ENCODE measurements at places on chromosomes 12 and 14.

GRCh38 chr12:48180857-48181495 lies 2.5 kb upstream of the CCDC184 start:
- no peaks in the 10 kb centered on the region for H3K36me3 ChIP-seq
- H3K27me3 ChIP-seq: peaks cover 89% of the 10 kb centered on the region
- no peak overlapping the region for H3K27ac ChIP-seq
- peaks cover 33% of the 10 kb centered on the region for H3K4me1 ChIP-seq

- H3K27me3 ChIP-seq: no peaks in the 10 kb centered on the region
- no peak overlapping the region for H3K27ac ChIP-seq
- no peak for ATAC-seq
- no peaks in the 10 kb centered on the region for H3K4me1 ChIP-seq
These were observed 5.9 kb downstream of the CD163 start for GRCh38 chr12:7497661-7498060.

DNA sequence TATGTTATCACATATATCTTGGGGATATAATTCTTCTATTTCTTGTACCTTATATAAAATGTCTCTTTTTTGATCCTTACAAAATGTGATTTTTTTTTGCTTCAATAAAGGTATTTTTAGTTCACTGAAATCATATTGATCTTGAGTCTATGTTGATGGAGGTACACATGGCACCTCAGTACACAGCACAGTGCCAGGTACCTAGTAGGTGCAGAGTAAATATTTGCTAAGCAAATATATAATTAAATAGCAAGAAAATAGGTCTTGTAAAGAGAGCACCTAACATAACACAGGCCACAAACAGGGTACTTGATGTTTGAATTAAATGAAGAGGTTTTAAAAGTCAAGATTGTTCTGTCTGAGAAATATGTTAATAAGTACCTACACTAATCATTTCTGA lies 69.7 kb downstream of the CIT start:
- H3K4me3 ChIP-seq: no peak overlapping the region
- H3K36me3 ChIP-seq: no peaks in the 10 kb centered on the region
- H3K27me3 ChIP-seq: peaks cover 50% of the 10 kb centered on the region
- no peak for ATAC-seq
- no peak overlapping the region for H3K27ac ChIP-seq
- peaks cover 9% of the 10 kb centered on the region for H3K4me1 ChIP-seq

DNA sequence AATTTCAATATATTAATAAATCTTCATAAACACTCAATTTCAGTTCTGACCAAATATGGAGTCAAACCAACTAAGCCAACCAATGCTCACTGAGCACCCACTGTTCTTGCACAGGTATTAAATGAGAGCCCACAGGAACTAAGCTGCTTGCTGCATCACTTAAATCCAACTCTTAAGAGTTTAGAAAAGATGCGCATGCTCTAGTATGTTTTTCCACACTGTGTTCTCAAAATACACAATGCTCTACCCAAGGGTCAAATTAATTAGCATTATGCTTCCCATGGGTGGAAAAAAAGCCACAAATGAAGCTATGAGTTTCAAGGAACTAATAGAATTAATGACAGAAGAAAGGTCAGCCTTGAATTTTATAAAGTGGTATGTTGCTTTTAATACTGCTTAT lies 3.7 kb upstream of the GPHB5 start:
- no peak overlapping the region for H3K27ac ChIP-seq
- no peaks in the 10 kb centered on the region for H3K4me1 ChIP-seq
- no peaks in the 10 kb centered on the region for H3K27me3 ChIP-seq
- ATAC-seq: no peak

DNA sequence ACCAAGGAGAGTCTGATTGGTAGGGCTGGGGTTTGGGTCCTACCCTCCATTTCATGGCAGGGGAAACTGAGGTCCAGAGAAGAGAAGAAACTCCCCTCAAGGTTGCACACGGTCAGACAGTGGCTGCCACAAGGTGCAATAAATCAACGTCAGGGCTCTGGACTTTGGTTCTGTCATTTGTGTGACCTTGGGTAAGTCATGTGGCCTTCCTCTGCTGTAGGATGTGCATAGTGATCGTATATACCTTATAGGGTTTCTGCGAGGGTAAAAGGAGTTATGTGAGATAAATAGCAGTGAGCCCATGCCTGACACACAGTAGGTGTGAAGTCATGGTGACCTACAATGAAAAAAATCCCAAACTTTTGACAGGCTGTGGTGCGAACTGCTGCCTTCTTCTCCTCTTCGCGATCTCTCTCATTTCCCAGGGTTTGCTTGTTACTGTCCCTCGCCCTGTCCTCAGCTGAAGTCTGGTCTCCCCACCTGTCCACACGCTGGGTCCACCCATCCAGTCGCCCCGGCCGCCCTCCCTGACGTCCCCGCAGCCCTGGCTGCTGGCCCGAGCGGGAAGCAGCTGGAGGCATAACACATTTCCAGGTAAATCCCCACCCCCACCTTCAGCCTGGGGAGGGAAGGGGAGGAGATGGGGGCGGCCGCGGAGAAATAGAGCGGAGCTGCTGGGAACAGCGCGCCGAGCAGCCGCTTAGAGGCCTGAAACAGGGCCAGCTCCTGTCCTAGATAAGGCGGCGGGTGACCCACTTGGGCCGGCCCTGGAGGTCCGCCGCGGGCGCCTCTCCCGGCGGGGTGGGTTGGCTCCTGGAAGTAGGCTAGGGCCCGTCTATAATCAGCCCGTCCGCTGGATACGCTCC lies 1.8 kb upstream of the FAM222A start:
- no peak for ATAC-seq
- H3K27me3 ChIP-seq: peaks cover 79% of the 10 kb centered on the region
- no peak overlapping the region for H3K27ac ChIP-seq
- H3K4me3 ChIP-seq: no peak overlapping the region

- H3K4me3 ChIP-seq: no peak overlapping the region
- H3K4me1 ChIP-seq: no peaks in the 10 kb centered on the region
- no peak for ATAC-seq
These were observed 107.9 kb downstream of the PPM1H start for GRCh38 chr12:62827042-62827441.

DNA sequence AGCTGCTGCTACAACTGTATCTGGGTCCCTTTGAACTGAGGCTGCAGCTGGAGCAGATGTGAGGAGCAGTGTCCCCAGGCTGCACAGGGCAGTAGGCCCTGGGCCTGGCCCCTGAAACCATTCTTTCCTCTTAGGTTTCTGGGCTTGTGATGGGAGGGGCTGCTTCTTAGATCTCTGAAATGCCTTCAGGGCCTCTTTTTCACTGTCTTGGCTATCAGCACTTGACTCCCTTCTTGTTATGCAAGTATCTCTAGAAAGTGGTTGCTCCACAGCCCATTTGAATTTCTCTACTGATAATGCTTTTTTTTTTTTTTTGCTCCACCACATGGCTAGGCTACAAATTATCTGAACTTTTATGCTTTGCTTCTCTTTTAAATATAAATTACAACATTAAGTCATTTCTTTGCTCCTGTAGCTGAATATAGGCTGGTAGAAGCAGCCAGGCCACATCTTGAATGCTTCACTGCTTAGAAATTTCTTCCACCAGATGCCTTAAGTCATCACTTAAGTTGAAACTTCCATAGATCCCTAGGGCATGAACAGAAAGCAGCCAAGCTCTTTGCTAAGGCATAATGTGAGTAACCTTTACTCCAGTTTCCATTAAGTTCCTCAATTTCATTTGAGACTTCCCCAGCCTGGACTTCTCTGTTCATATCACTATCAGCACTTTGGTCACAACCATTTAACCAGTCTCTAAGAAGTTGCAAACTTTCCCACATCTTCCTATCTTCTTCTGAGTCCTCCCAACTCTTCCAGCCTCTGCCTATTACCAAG lies 41.1 kb downstream of the ACSM4 start:
- H3K27me3 ChIP-seq: no peaks in the 10 kb centered on the region
- H3K27ac ChIP-seq: no peak overlapping the region
- no peak overlapping the region for H3K4me3 ChIP-seq
- H3K36me3 ChIP-seq: no peaks in the 10 kb centered on the region

DNA sequence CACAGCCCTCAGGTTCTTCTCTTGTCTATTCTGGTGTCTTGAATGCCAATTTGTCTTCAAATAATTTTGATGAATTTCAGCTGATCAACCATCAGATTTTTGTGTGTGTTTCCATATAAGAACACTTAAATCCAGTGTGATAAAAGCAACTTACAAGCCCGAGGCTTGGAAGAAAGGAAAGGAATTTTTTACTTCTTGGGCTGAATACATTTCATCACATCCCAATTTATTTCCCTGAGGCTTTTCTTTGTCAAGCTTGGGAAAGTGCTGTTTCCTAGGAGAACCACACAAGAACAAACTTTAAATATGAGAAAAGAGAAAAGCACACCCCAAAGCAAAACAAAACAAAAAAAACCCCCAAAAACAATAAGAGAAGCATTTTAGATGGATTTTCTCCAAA lies 26.6 kb downstream of the GPRC5D start:
- H3K27me3 ChIP-seq: no peaks in the 10 kb centered on the region
- no peaks in the 10 kb centered on the region for H3K36me3 ChIP-seq
- H3K4me1 ChIP-seq: no peaks in the 10 kb centered on the region
- H3K4me3 ChIP-seq: no peak overlapping the region
- peak overlapping the region; percentile 10 for H3K27ac ChIP-seq

DNA sequence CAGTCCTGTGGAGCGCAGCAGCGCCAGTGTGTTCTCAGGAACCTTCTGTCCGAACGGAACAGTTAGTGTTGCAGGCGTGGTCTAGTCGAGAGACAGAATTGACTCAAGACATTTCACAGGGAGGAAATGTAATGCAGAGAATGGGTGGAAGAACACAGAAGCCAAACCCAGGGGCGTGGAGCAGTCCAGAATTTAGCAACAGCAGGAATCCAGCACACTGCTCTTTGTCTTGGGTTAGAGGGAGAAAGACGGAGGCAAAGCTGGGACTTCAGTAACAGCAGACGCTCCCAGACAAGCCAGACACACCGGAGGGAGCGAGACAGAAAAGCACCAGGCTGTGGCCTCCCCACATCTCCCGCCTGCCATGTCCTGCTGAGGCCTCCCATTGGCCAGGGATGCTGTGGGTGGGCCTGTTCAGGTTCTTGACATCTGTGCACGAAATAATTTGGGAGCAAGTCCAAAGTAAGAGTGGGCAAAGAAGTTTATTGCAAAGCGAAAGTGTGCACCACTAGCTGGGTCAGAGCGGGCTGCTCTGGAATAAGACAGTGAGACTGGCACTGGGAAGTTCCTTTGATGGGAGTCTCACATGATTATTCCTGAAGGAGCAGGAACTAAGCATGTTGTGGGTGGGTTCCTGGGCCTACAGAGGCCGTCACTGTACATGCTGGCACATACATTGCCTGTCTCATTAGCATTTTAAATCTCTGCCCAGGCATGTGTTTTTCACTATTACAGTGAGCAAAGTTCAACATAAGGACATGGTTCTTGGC lies 339.3 kb upstream of the SFSWAP start:
- no peak overlapping the region for H3K27ac ChIP-seq
- H3K36me3 ChIP-seq: no peaks in the 10 kb centered on the region
- H3K27me3 ChIP-seq: peaks cover 8% of the 10 kb centered on the region
- no peak overlapping the region for H3K4me3 ChIP-seq
- H3K4me1 ChIP-seq: no peaks in the 10 kb centered on the region

DNA sequence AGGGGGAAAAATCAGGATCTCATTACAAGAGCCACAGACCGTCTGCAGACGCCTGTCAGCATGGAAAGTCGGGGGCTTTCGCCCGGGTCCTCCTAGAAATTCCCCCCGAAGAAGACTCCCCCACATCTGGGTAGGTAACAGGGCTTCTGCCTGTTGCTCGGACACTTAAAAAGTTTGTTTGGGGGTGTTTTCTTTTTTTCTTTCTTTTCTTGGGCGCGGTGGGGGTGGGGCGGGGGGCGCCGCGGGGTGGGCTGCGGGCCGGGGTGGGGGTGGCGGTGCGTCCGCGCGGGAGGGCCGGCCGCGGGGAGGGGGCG lies 358 bp downstream of the ELK3 start:
- H3K27ac ChIP-seq: peak overlapping the region; percentile 89
- H3K4me1 ChIP-seq: no peaks in the 10 kb centered on the region
- H3K27me3 ChIP-seq: no peaks in the 10 kb centered on the region
- peak overlapping the region; percentile 68 for H3K4me3 ChIP-seq

- no peaks in the 10 kb centered on the region for H3K36me3 ChIP-seq
- H3K4me1 ChIP-seq: no peaks in the 10 kb centered on the region
- no peaks in the 10 kb centered on the region for H3K27me3 ChIP-seq
These were observed 475.4 kb upstream of the SEL1L start for GRCh38 chr14:82009076-82009475.

DNA sequence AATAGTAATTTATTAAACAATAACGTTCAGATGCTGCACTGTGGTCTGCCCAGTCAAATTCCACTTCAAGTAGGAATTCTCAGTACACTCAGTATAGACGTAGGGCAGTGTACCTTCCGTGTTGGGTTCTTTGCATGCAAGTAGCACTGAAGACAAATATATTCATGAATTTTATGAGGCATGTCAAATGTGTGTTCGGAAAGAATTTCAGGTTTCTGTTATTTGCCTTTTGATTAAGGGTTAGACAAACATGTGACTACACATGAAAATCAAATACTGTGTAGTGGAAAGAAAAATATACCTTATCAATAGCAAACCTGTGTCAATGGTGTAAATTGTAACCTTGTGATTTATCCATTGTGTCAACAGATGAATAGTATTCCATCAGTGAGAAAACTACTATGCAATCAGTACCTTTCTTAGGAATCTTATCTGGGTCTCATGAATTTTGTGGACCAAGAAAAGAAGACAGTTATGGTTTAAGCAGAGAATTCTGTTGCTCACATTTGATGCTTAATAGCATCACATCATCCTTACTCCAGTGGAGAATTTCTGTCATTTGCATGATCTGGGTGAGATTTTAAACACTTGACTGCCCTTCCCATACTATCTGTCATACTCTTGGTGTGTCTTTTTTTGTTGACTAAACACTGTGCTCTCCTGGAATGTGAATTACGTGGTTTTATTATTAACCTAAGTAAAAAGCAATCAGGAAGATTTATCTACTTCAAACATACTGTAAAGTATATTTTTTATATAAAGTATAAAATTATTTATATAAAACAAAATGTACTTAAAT lies 13.3 kb downstream of the TMEM260 start:
- no peak for ATAC-seq
- no peaks in the 10 kb centered on the region for H3K4me1 ChIP-seq
- H3K4me3 ChIP-seq: no peak overlapping the region
- no peak overlapping the region for H3K27ac ChIP-seq
- peaks cover 38% of the 10 kb centered on the region for H3K36me3 ChIP-seq

- no peak overlapping the region for H3K27ac ChIP-seq
- peaks cover 6% of the 10 kb centered on the region for H3K4me1 ChIP-seq
- no peaks in the 10 kb centered on the region for H3K27me3 ChIP-seq
- no peak overlapping the region for H3K4me3 ChIP-seq
These were observed 138.8 kb upstream of the RASSF8 start for GRCh38 chr12:25819691-25820090.

DNA sequence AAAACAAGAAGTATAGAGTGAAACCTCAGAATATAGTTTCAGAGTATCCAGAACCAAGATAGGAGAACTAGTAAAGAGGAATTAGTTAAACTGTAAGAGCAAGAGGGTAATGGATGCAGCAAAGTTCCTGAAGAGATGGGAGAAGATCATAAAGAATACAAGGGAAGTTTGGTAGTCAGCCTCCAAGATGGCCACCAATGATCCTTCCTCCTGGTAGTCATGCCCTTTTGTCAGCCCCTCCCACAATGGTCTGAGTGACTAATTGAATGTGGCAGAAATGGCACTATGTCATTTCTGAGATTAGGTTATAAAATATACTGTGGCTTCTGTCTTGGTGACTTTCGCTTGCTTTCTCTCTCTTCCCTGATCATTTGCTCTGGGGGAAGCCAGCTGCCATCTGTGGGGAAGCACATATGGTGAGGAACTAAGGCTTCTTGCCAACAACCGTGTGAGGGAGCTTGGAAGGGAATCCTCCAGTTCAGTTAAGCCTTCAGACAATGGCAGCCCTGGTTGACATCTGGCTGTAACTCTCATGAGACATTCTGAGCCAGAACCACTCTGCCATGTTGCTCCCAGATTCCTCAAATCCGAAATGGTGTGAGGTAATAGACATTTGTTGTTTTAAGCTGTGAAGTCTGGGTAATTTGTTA lies 55.3 kb upstream of the AMN1 start:
- no peak overlapping the region for H3K27ac ChIP-seq
- H3K4me3 ChIP-seq: no peak overlapping the region
- ATAC-seq: no peak
- H3K27me3 ChIP-seq: no peaks in the 10 kb centered on the region
- H3K4me1 ChIP-seq: no peaks in the 10 kb centered on the region
